ENCODE measurements at places on chromosomes 16 and 17.

DNA sequence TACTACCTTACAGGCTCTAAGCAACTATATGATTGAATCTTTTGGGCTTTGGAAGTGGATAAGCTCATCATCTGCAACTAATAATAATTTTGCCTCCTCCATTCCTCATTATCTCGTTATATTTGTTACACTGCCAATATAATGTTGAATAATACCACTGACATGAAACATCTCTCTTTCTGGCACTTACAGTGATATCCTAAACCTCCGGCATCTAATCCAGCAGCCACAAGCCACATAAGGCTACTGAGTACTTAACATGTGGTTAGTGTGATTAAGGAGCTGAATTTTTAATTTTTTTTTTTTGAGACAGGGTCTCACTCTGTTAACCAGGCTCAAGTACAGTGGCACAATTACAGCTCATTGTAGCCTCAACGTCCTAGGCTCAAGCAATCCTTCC, 9.6 kb downstream of the CDC42EP4 start:
- no peak for DNase-seq

GRCh38 chr17:57956291-57957119, 1.3 kb upstream of the CUEDC1 start:
- DNase-seq, result no peak

DNA sequence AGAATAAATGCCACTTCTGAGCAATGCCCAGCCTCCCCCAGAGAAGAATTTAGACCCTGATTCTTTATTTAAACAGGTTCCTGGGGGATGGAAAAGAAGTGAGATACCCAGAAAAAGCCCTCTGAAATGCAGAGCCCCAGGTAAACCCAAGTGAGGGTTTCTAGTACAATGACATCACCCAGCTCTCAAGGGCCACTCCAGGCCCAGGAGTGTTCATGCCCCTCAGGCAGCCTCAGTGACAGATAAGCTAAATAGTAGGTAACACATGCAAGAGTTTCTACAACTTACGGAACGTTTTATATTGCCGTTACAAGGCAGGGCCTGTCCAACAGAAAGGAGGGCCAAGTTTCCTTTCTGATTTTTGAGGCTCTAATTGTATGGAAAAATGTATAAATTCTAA, 683.7 kb upstream of the SALL1 start:
- no peak for DNase-seq

- no peak for DNase-seq
Measured at GRCh38 chr16:89152831-89153700, 18.5 kb upstream of the CDH15 start.

- no peak for DNase-seq
Measured at GRCh38 chr17:72622661-72623433, 469.6 kb downstream of the SLC39A11 start.

DNA sequence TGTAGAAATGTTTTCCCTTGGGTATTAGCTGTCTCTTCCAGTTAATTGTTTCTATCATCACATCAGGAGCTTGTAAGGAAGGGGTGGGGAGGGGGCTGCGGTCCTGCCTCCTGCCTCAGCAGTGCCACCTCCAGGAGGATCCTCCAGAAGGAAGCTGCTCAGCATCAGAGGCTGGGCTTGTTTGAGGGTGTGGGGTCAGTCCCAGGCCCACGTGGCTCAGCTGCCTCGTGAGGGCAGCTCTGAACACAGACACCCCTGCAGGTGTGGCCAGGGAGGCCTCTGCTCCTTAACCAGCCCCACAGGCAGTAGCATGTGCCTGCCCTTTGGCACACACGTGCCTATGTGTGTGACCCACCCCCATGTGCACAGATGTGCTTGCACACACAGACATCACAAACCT, 46.3 kb downstream of the MRM1 start:
- no peak for DNase-seq

- no peak for DNase-seq
Measured at GRCh38 chr16:29009050-29009837, 24.4 kb downstream of the LAT start.

DNA sequence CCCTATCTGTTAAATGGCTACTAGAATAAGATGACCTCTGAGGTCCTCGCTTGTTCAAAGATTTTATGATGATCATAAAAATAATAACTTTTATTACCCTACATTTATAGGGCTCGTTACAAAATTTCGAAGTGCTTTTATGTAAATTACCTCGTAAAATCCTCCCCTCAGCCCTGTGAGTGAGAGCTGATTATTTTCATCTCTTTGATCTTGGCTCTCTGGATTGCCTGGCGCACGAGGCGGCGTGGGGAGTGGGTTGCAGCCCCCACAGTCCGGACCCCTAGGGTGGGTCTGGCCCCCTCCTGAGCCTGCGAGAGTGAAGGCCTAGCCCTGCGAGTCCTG, 1.6 kb downstream of the SDK2 start:
- DNase-seq, result no peak

DNA sequence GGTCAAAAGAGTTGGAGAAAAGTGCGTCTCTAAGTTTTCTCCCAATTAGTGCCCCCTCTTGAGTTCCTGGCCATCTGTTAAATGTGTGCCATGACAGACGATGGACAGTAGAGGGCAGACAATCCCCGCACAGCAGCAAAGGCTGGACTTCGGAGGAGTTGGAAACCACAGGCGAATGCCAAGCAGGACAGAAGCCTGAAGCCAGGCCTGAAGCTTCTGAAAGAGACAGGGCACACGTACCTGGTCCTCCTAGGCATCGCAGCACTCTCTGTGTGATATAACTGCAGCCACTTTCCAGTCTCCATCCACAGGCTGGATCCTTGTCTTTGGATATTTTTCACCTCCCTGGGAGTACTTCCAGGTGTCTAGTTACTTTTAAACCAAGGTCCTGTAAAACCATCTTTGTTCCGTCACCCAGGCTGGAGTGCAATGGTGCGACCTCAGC, 14.5 kb downstream of the C17orf100 start:
- DNase-seq, result no peak

DNA sequence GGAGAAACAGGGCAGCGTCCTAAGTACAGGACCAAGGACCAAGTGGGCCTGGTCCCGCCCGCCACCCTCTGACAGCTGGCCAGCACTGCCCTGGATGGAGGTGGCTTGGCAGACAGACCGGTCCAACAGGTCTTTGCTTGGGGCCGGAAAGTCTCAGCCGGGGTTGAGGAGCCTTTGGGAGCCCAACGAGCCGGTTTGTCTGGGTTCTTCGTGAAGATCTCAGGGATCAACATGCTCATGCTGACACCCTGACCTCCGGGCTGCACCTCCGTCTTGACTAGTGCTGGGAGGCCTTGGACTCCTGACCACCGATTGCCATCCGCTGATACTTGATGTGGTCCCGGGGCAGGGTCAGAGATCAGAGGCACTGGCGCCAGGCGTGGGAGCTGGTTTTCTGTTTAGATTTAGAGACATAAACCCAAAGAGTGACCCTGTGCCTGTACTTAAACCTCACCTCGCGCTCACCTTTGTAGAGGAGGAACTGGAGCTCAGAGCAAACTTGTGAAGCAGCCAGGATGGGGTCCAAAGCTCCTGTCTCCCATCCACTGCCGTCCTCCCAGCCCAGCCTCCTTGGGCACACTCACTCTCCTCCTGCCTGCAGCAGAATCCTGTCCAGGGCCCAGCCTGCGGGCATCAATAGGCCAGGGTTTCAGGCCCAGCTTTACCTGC, 92.1 kb upstream of the GSE1 start:
- DNase-seq, result no peak

DNA sequence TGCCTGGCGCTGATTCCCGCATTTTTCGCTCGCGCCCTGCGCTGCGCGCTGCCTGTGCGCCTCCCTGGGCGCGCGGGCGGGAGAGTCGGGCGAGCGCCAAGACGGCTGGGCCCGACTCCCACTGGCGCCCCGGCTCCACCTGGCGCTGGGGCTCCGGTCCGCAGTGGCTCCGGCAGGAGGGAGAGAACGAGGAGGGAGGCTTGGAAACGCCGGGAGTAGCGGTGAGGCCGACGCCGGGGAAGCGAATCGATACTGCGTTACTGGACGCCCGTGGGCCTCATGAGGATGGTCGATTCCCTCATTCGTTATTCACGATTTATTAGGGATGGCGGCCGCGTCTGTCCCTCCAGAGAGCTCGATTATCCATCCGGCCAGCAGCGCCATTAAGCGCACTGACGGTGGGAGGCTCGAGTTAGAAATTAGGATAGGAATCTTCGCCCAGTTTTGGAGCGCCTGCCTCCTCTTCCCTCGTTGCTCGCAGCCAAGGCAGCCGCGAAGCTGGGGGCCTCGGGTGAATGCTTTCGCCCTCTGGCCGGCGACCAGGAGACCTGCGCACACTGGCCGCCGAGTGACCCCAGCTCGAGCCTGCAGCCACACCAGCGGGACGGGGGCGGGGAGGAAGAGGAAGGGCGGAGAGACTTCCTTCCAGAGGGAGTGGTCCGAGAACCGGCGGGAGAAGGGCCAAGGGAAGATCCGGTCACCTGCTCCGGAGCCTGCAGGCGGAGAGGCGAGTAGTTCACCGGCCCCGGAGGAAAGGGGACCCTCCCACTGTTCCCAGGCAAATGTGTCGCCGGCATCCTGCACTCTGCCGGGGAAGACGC, 1.3 kb upstream of the PCGF2 start:
- no peak for DNase-seq

GRCh38 chr16:67883872-67884261, 818 bp upstream of the NRN1L start:
- peak; percentile 29 for DNase-seq

DNA sequence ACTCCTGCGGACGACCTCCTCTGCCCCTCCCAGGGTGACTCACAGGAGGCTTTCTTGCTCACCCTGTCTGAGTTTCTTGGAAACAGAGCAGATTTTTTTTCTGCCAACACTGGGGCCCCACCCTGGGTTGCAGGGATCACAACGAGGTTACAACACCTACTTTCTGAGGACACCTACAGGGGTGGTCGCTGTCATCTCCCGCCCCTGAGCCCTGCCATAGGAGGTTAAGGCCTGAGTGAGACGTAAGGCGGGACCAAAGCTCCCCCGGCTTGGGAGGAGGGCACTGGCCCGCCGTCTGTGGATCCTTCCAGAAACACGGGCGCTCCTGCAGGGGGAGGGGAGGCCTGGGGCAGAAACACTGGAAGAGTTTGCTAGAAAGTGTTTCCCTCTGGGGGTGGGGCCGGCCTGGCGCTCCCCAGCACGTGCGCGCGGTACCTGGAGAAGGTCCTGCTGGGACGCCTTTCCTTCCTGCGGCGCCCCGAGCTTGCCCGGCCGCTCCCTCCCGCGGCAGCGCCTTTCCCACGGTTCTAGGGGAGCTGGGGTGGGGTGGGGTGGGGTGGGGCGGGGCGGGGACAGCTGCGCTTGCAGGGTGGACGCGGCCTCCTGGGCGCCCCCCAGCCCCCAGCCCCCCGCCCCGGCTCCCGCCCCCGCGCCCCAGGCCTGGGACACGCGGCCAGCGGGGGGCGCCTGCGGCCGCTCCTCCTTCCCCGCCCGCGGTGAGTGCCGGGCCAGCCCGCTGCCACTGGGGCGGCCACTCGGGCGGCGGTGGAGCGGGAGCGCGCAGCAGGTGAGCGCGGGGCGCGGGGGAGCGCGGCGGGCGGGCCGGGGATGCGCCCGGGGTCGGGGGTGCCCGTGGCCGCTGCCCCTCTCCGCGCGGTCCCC, 20.7 kb upstream of the ADCY7 start:
- DNase-seq, result no peak

DNA sequence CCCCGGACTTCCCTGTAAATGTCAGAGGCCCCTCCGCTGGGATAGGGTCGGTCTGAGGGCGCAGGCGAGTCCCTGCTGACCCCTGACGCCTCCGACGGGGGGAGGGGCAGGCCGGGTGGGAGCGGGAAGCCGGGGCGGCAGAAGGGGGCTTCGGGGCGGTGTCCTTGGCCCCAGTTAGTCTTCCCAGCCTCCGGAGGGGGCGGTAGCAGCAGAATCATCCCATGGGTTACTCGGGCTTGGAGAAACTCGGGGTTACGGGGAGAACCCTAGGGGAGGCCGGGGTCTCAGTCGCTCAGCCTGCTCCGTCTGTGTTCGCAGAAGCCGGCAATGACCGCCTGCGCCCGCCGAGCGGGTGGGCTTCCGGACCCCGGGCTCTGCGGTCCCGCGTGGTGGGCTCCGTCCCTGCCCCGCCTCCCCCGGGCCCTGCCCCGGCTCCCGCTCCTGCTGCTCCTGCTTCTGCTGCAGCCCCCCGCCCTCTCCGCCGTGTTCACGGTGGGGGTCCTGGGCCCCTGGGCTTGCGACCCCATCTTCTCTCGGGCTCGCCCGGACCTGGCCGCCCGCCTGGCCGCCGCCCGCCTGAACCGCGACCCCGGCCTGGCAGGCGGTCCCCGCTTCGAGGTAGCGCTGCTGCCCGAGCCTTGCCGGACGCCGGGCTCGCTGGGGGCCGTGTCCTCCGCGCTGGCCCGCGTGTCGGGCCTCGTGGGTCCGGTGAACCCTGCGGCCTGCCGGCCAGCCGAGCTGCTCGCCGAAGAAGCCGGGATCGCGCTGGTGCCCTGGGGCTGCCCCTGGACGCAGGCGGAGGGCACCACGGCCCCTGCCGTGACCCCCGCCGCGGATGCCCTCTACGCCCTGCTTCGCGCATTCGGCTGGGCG, 542 bp downstream of the GUCY2D start:
- DNase-seq, result no peak

GRCh38 chr17:29722411-29723198, 99.9 kb upstream of the CORO6 start:
- DNase-seq, result no peak

GRCh38 chr17:4504188-4504587, 5.5 kb downstream of the SPNS2 start:
- no peak for DNase-seq

- no peak for DNase-seq
Measured at GRCh38 chr17:48663134-48663924, 37.2 kb upstream of the HOXB9 start.

DNA sequence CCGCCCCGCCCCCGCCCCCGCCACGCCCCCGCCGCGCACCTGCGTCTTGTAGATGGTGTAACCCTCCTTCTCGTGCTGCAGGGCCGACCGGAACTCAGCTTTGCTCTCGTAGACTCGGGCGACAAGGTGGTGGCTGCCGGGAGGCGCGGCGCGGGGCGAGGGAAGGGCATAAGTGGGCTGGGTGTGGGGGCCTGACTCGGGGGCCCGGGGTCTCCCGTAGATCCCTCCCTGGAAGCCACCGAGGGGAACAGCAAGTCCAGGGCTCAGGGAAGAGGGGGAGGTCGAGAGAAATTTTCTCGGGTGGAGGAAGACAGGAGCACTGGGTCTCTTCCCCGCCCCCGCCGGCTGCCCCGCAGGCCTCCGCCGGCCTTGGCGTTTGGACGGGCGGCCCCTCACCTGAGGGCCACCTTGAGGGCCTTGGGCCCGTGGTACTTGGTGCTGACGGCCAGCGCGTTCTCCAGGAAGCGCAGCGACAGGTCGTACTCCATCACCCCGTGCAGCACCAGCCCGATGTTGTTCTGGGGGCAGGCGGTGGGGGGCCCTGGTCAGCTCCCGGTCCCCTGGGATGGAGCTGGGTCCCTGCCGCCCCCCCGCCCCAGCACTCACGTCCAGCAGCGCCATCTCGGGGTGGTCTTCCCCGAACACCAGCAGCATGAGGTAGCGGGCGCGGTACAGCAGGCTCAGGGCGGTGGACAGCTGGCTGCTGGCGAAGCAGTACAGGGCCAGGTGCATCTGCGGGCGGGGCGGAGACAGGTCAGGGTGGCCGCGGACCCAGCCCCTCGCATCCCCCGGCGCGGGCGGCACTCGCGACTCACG, 19.4 kb downstream of the CLUH start:
- no peak for DNase-seq

GRCh38 chr16:89138843-89139520, 32.6 kb upstream of the CDH15 start:
- DNase-seq, result no peak

All from NCI-H2107 (cell line).